Activated CD8-positive, alpha-beta T cell treated with anti-CD3 and anti-CD28 coated beads for 36 hours (primary cell): ENCODE measurements at places on chromosomes 2 and 18.

DNA sequence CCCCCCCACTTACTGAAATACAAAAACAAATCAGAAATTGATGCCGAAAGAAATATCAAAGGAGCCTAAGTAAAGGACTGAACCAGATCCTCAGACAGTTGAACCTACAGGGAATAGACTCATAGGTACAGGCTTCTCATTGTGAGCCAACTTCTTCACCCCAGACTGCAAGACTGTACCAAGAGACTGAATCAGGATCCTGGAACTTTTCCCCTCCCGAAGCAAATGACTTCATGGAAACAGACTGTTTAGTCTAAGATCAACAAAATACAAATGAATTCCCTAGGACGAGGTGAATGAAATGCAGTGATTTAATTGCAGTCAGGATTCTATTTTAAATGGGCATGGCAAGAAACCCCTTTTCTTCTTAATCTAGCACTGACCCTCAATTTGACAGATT lies 53.6 kb upstream of the RNF152 start:
- H3K4me3 ChIP-seq = no peak overlapping the region
- DNase-seq = no peak
- H3K27me3 ChIP-seq = peaks cover 27% of the 10 kb centered on the region
- H3K36me3 ChIP-seq = no peaks in the 10 kb centered on the region
- no peak overlapping the region for H3K27ac ChIP-seq

- no peaks in the 10 kb centered on the region for H3K4me1 ChIP-seq
- H3K4me3 ChIP-seq = no peak overlapping the region
- H3K27me3 ChIP-seq = peaks cover 32% of the 10 kb centered on the region
- no peak for DNase-seq
- H3K36me3 ChIP-seq = no peaks in the 10 kb centered on the region
These were observed 2.9 kb upstream of the EPB41L3 start for GRCh38 chr18:5546660-5547059.

DNA sequence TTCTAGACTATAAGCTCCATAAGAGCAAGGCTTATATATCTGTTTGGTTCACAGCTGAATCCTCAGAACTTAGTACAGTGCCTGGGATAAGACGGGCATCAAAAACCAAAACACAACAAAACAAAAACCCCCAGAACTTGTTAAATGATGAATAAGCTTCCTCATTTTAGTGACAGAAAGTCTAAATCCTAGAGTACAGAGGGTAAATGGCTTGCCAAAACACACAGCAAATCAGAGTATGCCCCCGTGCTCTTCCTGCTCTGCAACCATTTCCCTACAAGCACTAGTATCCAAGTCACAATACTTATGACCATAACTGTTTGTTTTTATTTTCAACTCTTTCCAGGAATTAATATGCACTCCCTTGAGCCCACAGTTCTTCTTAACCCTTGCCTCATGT lies 10.1 kb downstream of the ZNF521 start:
- H3K27me3 ChIP-seq = peaks cover 24% of the 10 kb centered on the region
- no peak overlapping the region for H3K27ac ChIP-seq
- H3K4me3 ChIP-seq = no peak overlapping the region
- DNase-seq = no peak

DNA sequence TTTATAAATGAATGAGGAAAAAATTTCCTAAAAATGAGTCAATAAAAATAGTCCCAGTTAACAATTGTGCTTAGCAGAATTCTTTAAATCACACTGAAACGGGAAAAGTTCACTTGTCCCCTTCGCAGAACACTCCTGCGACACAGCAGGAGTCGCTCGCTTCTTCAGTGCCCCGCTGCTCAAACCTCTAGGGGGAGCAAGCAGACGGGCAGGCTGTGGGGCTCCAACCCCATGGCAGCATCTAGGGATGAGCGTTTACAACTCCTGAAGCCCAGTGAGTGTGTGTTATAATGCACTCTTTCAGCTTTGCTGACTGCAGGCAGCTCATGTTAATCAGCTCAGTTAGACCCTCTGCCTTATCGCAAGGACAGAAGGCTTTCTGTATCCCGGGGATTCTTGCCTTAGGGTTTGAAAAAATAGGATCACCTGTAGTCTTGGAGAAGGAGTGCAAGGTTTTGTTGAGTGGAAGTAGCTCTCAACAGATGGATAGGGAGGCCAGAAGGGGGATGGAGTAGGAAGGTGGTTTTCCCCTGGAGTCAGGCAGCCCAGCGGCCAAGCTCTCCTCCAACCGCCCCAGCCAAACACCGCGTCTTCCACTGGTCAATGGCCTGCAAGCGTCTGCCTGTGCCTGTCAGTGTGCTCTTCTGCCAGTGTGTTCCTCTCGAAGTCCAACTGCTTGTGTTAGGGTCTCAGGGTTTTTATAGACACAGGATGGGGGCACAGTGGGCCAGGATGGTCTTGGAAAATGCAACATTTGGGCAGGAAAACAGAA lies 1977.7 kb upstream of the LRRTM1 start:
- no peaks in the 10 kb centered on the region for H3K27me3 ChIP-seq
- H3K4me1 ChIP-seq = no peaks in the 10 kb centered on the region
- H3K36me3 ChIP-seq = no peaks in the 10 kb centered on the region
- H3K4me3 ChIP-seq = no peak overlapping the region
- H3K27ac ChIP-seq = no peak overlapping the region

- H3K27ac ChIP-seq = no peak overlapping the region
- no peak overlapping the region for H3K4me3 ChIP-seq
- DNase-seq = no peak
- no peaks in the 10 kb centered on the region for H3K27me3 ChIP-seq
These were observed 313.4 kb upstream of the CCDC68 start for GRCh38 chr18:55272510-55273243.

DNA sequence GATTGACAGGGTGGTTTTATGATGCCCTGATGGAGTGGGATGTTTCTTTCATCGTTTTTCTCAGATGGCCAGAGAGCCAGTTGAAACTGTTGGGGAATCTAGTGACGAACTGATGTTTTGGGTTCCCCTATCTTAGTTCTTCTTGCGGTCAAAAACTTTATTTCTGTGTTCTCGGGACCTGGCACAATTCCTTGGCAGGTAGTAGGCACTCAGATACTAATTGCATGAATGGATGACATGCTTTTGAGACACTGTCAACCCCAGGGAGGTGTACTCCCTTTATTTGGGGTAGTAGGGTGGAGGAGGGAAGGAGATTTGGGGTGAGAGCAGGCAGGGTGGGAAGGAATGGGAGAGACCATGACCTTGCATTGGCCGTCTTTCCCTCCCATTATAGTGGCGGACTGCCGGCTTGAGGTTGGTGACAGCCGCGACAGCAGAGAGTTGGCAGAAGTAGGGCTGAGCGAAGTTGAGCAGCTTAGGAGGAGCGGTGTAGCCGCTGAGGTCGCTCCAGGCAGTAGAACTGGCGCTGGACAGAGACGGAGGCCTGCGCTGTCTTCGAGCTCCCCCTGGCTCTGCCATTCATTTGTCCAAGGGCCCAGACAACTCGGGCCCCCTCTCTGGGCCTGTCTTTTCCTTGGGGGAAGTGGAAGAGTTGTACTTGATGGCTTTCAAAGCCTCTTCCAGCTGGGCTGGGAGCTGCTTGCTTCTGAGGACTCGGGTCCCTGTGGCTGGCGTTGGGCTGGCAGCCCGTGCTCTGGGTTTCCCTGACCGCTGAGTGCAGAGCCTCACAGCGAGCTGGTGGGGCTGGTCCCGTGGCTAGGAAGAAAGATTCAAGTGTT lies 2.6 kb downstream of the TET3 start:
- peaks cover 51% of the 10 kb centered on the region for H3K4me1 ChIP-seq
- peak overlapping the region; percentile 87 for H3K4me3 ChIP-seq
- H3K27ac ChIP-seq = peak overlapping the region; percentile 95
- DNase-seq = peak; percentile 70
- H3K27me3 ChIP-seq = no peaks in the 10 kb centered on the region

DNA sequence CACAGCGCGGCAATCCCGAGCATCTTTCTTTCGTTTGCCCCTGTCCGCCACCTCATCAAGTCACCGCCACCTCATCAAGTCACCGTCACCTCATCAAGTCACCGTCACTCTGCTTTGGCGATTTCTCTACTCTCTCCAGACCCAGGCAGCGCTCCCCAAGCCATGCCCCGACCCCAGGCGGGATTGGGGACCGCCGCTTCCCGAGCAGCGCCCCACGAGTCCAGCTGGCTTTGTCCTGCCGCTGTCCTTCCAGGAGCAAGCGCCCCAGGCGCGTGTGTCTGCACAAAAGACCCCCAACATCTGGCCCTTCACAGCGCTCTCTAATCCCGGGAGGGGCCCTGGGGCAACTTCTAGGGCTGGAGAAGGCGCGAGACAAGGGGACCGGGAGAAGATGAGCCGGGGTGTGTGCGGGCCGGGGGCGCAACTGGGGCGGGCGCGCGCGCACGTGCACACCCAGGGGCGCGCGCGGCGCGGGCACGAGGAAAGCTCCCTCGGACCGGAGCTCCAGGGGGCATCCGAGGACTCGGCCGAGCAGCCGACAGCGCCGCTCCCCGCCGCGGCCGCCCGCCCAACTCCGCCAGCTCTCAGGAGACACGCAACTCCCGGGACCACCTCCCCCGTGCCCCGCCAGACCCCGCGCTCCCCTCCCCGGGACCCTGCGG lies 633 bp upstream of the RNF152 start:
- H3K27me3 ChIP-seq = peaks cover 41% of the 10 kb centered on the region
- DNase-seq = peak; percentile 61
- H3K27ac ChIP-seq = peak overlapping the region; percentile 41
- peak overlapping the region; percentile 76 for H3K4me3 ChIP-seq

- H3K4me1 ChIP-seq = no peaks in the 10 kb centered on the region
- no peak overlapping the region for H3K27ac ChIP-seq
These were observed 210.0 kb upstream of the SALL3 start for GRCh38 chr18:78769502-78770105.

DNA sequence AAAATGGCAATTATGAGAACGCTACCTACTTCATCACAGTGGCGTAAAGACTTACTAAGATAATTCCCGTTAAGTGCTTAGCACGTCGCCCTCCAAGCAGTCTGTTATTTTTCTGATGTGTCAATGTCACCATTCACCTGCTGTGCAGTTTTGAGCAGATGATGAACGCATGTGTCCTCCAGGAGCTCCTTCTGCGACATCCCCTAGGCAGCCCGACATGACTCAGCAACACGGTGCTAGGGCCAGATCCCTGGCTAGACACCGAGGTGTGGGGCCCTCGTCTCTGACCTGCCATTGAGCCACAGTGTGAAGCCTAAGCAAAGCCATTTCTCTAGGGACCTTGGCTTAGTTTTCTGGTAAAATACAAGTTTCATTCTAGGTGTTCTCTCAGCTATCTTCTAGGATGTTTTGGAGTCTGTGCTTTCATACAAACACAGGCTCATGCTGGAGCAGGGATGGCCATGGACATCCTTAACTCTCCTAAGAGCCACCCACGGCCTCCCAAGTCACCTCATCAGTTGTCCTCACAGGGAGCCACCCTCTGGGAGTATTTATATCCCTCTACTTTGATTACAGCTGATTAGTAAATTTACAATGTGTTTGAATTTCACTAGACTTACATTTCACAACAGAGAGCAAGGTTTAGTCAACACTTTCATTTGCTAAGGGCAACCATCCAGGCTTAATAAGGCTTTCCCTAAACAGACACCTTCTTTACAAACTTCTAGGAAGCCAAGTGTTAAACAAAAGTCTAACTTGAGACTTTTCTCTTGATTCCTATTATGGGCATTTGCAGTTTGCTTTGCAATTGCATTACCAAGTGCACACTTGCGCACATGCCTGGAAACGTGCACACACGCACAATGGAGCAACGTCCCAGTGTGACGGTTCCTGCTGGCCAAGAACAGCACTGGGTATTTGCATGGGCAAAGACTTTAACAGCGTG lies 376.8 kb upstream of the ID2 start:
- H3K4me1 ChIP-seq = peaks cover 73% of the 10 kb centered on the region
- H3K27ac ChIP-seq = no peak overlapping the region
- peaks cover 4% of the 10 kb centered on the region for H3K36me3 ChIP-seq

DNA sequence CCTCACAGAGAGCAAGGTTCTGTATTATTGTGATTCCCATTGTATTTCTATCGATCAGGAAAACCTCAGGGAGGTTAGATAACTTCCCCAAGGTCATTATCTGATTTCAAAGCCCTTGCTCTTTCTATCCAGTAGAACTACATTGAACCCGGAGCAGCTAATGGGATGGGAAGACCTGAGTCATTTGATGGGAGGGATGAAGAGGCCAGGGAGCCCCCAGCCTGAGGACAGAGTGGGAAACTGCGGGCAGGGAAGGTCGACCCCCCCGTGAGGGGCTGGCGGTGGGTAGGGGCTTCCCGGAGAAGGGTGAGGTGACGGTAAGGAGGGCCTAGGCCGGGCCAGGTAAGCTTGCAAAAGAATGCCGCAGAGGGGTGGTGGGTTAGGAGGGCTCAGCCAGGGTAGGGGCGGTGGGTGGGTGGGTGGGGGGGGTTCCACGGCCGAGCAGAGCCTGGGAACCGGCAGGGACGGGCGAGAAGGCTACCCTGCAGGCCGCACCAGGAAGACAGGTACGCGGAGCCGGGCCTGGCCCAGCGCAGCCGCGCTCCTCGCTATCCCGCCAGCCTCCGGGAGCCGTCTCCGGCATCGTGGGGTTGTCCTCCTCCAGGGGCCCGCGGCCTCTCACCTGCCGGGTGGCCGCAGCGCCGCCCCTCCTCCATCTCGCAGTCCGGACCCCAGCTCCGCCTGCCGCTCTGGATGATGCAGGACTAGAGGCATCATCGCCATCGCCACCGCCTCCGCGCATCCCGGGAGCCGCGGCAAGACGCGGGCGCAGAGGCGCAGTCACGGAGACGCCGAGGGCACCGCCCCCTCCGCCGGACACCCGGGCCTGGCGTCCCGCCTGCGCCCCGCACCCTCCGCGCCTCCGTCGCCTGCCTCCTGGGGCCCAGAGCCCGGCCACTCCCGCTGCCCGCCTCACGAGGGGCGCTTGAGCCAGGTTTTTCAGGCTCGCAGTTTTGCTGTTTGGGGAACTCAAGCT lies at the start of gene GPR75:
Gene GPR75 (minus strand): TSS at position 762 of the 976 bp plus-strand sequence. CDS start 5,211 bp downstream, outside the sequence.
- DNase-seq = no peak
- peaks cover 2% of the 10 kb centered on the region for H3K36me3 ChIP-seq
- peaks cover 6% of the 10 kb centered on the region for H3K4me1 ChIP-seq
- H3K4me3 ChIP-seq = no peak within 1 kb of the TSS
- no peaks in the 10 kb centered on the region for H3K27me3 ChIP-seq
